Sigmoid colon (tissue), 7 donors: ENCODE measurements at places on chromosomes 13 and 19. TPM values are rescaled to one million over a fixed set of nuclear protein-coding genes. Genes with fewer than 3 reads are reported as not detected.

DNA sequence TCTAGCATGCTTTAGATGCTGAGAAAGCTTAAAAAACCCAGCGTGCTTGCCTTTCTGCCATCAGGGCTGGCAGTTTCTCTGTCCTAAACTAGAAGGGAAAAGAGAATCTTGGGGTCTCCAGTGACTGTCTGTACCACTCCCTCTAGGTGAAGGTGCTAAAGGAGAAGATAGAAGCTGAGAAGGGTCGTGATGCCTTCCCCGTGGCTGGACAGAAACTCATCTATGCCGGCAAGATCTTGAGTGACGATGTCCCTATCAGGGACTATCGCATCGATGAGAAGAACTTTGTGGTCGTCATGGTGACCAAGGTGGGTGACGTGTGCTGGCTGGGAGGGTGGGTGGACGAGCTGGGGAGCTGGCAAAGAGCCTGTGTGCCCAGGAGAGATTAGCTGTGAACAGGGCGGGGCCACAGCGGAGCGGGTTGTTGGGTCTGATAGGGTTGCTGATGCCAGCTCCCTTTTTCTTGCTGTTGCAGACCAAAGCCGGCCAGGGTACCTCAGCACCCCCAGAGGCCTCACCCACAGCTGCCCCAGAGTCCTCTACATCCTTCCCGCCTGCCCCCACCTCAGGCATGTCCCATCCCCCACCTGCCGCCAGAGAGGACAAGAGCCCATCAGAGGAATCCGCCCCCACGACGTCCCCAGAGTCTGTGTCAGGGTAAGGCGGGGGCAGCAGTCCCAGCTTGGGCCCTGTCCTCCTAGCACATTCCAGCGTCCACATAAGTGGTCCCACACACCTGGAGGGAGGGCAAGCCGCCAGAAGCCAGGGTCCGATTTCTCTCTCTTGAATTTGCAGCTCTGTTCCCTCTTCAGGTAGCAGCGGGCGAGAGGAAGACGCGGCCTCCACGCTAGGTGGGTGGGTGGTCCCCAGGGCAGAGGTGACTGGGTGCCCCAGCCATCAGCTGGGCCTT lies 2.3 kb downstream of the RAD23A start:
- no peaks in the 10 kb centered on the region for H3K27me3 ChIP-seq
- no peak for DNase-seq
- no peak overlapping the region for H3K4me3 ChIP-seq

DNA sequence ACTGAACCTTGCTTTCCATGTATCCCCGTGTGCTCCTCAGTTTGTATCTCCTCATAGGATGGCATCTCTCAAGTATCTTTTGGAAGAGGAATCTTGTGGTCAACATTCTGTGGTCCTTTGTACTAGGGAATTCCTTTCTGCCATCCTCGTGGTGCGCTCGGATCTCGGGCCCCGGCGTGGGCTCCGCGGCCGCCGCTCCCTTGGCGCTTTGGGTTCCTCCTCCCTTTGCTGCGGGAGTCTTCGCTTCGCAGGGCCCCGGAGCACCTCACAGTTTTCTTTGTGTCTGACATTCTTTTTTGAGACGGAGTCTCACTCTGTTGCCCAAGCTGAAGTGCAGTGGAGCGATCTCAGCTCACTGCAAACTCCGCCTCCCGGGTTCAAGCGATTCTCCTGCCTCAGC lies 264.7 kb downstream of the IRS2 start:
- no peak overlapping the region for H3K27ac ChIP-seq
- no peaks in the 10 kb centered on the region for H3K4me1 ChIP-seq
- H3K4me3 ChIP-seq, result no peak overlapping the region
- no peaks in the 10 kb centered on the region for H3K27me3 ChIP-seq
- DNase-seq, result no peak

DNA sequence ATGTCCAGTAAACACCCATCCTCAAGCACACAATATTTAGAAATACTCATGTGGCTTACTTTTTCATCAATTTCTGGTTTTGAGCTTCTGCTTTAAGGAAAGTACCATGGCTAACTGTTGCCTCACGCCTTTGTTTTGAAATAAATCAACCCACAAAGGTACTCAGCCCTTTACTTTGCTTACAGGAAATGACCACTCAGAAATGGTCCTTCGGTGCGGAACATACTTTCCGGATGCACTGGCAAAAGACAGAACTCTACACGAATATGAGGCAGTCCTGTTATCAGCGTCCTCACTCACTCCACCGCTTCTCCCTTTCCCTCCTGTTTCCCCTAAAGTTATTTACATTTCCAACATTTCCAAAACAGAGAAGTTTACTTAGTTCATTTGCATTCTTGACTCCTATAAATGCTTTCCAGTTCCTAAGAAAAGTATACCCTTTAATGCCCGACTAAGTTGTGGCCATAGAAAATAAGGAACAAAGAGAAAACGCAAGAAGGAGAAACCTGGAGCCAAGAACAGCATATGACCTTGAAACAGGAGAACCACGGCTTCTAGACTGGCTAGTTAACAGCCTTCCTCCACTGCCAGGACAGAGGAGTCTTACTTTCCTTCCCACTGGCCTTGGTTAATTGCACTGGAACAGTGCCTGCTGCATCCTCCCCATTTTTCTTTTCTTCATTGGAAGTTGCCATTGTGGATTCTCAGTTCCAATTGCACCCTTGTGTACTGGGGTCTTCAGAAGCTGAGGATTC lies 10.6 kb downstream of the FPR2 start:
- H3K4me3 ChIP-seq, result no peak overlapping the region
- no peak overlapping the region for H3K27ac ChIP-seq
- H3K4me1 ChIP-seq, result no peaks in the 10 kb centered on the region
- no peaks in the 10 kb centered on the region for H3K27me3 ChIP-seq

DNA sequence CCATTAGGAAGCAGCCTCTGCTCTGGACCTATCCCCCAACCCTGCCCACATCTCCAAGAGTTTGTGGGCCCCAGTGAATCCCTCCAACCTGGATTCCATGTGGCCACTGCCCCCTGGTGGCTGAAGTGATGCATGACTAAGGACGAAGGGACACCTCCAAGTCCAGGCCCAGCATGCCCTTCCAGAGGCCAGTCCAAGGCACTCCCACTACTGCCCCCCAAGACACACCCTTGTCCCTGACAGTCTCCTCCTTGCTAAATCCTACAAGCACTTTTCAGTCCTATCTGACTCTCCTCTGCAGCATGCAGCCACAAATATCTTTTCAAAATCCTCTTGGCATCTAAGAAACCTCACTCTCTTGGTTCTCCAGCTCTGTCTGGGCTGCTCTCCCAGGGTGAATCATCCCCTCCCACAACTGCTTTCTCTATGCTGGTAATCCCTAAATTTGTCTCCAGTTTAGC lies 33.0 kb downstream of the DEDD2 start:
- H3K27ac ChIP-seq, result no peak overlapping the region
- H3K36me3 ChIP-seq, result no peaks in the 10 kb centered on the region
- peak; percentile 81 for DNase-seq
- H3K4me1 ChIP-seq, result no peaks in the 10 kb centered on the region

DNA sequence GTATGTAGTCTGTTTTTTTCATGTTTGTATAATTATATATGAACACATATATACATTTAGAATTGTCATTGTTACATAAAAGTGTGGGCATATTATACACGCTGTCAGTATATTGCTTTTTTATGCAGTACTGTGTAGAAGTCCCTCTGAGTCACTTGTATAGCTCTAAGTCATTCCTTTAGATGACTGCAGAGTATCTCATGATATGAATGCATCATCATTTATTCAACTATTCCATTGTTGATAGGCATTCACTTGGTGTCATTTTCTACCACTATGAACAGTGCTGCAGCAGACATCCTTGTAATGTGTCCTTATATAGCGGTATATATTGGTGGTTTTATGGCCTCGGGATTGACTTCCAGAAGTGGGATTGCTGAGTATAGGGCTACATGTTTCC lies 15.3 kb downstream of the RFXAP start:
- H3K27ac ChIP-seq, result no peak overlapping the region
- H3K4me1 ChIP-seq, result no peaks in the 10 kb centered on the region
- no peak for DNase-seq
- no peaks in the 10 kb centered on the region for H3K27me3 ChIP-seq

- no peaks in the 10 kb centered on the region for H3K27me3 ChIP-seq
- peak; percentile 44 for DNase-seq
- no peak overlapping the region for H3K27ac ChIP-seq
- no peaks in the 10 kb centered on the region for H3K4me1 ChIP-seq
- no peak overlapping the region for H3K4me3 ChIP-seq
Measured at GRCh38 chr19:51009061-51009891, 7.9 kb upstream of the KLK8 start.

GRCh38 chr19:56261145-56261544 lies 11.4 kb upstream of the EDDM13 start:
- H3K4me3 ChIP-seq, result no peak overlapping the region
- H3K27ac ChIP-seq, result no peak overlapping the region
- H3K4me1 ChIP-seq, result no peaks in the 10 kb centered on the region
- no peaks in the 10 kb centered on the region for H3K27me3 ChIP-seq
- DNase-seq, result no peak

DNA sequence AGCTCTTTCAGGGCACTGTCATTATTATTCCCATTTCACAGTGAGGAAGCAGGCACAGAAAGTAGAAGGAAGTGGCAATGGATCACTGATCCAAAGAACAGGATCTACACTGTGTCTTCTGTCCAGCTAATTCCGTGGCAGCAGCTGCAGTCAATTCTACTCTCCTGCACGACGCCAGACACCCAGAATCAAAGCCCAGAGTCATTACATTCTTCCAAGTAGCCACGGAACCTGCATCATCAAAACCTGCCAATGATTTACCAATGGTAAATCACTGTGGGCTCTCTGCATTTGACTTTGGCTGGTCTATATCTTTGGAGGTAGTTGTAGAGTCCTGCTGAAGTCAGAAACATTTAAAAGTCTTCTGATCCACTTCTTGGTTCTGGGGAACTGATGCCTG lies 767.7 kb downstream of the LIG4 start:
- no peaks in the 10 kb centered on the region for H3K4me1 ChIP-seq
- no peak for DNase-seq
- H3K4me3 ChIP-seq, result no peak overlapping the region
- H3K36me3 ChIP-seq, result no peaks in the 10 kb centered on the region
- no peak overlapping the region for H3K27ac ChIP-seq

- H3K4me3 ChIP-seq, result no peak overlapping the region
- no peak overlapping the region for H3K27ac ChIP-seq
- DNase-seq, result no peak
- H3K36me3 ChIP-seq, result peaks cover 22% of the 10 kb centered on the region
Measured at GRCh38 chr19:43727593-43727853, 11.6 kb downstream of the IRGC start.

DNA sequence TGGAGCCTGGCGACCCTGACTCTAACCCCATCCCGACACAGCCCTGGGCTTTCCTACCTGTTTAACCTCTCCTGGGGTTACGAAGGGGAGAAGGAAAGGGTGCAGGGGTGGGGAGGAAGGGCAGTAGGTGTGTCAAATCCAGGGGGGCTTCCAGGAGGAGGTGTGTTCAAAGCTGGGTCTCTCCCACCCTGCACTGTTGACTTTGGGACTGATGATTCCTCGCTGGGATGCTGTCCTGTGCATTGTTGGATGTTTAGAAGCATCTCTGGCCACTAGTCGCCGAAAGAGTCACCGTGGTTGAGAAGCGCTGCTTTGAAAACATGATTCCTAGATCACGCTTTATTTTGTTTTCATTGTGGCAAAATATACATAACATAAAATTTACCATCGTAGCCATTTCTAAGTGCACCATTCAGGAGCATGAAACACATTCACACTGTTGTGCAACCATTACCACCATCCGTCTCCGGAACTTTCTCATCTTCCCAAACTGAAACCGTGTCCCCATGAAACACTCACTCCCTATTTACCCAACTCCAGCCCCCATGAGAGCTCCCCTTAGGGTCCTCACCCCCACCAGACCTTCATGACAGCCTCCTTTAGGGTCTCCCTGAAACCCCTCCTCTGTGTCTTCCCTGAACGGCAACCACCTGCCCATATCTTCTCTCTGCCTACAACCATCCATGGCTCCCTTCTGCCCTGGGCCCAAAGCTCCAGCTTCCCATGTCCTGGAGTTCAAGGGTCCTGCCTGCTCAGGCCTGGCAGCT lies 4.4 kb upstream of the FCER2 start:
- H3K27me3 ChIP-seq, result no peaks in the 10 kb centered on the region
- no peaks in the 10 kb centered on the region for H3K4me1 ChIP-seq
- H3K4me3 ChIP-seq, result no peak overlapping the region
- DNase-seq, result no peak

The GFY gene
- not detected for total RNA-seq

The MIR17HG gene
- 4.1 TPM for total RNA-seq

DNA sequence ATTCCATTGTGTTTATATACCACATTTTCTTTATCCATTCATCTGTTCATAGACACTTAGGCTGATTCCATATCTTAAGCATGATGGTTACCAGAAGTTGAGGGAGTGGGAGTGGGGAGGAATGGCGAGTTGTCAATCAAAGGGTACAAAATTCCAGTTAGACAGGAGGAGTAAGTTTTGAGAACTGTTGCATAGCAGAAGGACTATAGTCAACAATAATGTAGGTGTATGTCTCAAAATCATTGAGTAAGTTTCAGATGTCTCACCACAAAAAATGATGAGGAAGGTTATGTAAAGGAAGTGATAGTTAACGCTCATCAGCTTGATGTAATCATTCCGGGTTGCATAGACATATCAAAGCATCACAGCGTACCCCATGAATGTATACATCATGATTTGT lies 4.6 kb upstream of the UBL3 start:
- no peaks in the 10 kb centered on the region for H3K36me3 ChIP-seq
- H3K27ac ChIP-seq, result no peak overlapping the region
- no peak overlapping the region for H3K4me3 ChIP-seq
- no peaks in the 10 kb centered on the region for H3K27me3 ChIP-seq
- no peak for DNase-seq

- peaks cover 38% of the 10 kb centered on the region for H3K4me1 ChIP-seq
- H3K4me3 ChIP-seq, result peak overlapping the region; percentile 73
- peaks cover 60% of the 10 kb centered on the region for H3K36me3 ChIP-seq
- H3K27me3 ChIP-seq, result no peaks in the 10 kb centered on the region
Measured at GRCh38 chr19:43594710-43595604, 977 bp downstream of the IRGQ start.

The CRLF1 gene
- total RNA-seq, result 28.5 TPM
